ENCODE measurements at places on chromosomes 3 and 15.
A peak's percentile ranks its signal among the peaks of the same experiment; 100 is the strongest.

GRCh38 chr3:100360757-100361496 lies 26.4 kb downstream of the NIT2 start:
- DNase-seq: no peak

DNA sequence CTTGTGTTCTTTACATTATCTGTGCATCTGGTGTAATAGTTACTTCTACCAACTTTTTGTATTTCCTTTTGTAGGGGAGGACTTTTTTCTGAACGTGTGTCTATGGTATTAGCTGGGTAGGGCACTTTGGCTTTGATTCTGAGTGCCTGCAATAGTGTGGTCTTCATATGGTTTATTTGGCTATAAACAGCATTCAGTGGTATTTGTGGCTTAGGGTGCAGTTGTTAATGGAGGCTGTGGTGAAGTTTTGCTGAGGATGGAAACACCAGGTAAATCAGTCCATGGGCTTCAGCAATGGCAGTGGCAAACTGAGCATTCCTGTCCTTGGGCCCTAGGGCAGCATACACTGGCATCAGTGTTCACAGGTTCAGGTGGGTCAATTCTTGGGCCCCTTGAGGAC lies 230.6 kb upstream of the CTNNB1 start:
- no peak for DNase-seq

DNA sequence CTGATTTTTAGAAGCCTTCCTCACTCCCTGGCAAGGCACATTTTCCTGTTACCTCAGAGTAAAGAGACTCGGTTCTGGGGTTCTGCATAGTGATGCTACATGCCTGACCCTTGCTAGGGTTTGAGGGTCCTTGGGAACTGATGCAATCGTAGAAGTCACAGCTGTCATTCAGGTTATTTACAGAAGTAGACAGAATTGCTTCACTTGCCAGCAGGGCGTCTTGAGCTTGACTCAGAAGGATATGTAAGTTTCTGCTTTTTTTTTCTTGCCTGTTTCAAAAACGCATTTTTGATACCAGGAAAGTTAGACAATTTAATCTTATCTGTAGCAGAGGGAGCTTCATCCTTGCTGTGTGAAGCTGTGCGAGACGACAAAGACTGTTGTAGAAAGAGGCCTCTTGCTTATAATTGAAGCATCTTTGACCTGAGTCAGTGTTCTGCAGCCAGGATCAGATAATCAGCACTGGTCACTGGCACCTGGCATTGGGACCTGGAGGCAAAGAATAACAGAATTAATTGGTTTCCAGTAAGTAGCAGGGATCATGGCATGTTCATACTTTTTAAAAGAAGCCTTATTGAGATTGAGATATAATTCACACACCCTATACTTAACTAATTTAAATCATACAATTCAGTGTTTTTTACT lies 24.8 kb downstream of the CACNA1D start:
- no peak for DNase-seq

- DNase-seq: no peak
Measured at GRCh38 chr3:42635111-42635510, 18.4 kb upstream of the ZBTB47 start.

DNA sequence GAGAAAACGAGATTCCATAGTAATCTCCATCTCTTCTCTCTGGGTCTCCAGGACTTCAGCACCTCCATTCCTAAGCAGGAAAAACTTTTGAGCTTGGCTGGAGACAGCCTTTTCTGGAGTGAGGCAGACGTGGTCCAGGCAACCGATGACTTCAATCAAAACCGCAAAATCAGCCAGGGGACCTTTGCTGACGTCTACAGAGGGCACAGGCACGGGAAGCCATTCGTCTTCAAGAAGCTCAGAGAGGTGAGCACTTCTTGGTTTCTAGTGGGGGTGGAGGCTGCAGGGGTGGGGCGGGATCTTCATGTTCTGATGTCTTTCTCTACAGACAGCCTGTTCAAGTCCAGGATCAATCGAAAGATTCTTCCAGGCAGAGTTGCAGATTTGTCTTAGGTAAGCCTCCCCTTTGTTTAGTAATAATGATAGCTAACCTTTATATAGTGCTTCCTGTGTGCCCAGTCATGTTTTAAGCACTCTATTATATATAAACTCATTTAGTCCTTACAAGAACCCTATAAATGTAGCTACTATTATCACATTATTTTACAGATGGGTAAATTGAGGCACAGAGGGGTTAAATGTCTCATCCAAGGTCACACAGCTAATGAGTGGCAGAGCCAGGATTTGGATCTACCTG lies 35.0 kb upstream of the TATDN2 start:
- DNase-seq: no peak

- DNase-seq: no peak
Measured at GRCh38 chr3:184283681-184284080, 7.9 kb downstream of the ECE2 start.

DNA sequence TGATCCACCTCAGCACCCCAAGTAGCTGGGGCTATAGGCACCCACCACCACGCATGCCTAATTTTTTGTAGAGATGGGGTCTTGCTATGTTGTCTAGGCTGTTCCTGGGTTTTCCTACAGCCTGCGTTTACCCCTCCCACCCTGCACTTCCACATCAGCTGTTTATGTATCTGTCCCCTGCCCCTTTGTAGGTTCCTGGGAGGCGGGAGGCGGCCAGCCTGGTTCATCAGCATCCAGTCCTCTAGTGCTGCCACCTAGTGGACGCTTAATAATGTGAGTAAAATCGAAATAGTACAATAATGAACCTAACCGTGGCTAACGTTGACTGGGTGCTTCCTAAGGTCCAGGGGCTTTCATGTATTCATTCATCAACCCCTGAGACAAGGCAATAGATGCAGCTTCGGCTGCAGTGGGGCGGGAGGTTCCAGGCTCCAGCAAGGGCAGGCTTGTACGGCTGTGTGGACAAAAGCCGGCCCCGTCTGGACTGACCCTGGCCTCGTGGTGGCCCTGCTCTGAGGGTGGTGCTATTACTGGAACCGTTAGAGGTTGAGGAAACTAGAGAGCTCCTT lies 1.2 kb upstream of the LCTL start:
- DNase-seq: peak; percentile 9

DNA sequence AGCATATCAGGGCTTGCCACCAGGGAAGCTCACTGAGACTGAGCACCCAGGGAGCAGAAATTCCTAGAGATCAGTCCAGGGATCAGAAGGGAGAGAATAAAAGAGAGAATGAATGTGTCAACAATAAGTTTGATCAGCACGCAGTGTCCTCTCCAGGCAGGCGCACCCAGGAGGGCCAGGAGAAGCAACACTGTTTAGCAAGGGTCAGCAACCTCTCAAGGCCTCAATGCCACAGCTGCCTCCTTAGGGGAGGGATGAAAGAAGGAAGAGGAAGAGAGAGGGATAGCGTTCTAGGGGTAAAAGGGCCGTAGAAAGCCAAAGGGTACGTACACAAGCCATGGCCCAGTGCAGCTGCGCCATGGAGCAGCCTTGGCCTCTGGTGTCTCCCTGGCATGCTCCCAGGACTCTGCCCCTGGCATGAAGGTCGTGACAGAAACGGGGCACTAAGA lies 399.8 kb downstream of the SHQ1 start:
- DNase-seq: no peak

DNA sequence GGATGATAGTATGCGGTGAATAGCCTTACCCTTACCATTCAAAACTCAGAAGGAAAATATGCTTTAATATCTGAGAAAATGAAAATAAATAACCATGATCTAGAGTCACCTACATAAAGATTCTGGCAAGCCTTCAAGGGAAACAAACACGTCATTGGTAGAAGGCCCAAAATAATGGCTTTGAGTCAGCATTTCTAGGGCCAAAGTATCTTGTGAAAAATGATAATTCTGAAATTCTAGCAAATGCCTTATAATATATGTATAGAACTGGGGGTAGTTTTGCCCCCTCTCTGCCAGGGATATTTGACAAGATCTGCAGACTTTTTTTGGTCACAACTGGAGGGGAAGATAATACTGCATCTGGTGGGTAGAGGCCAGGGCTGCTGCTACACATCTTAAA lies 15.4 kb downstream of the PLSCR1 start:
- no peak for DNase-seq

Measured in activated T-helper 1 cell treated with Interleukin-2 at 50 U/mL for 16 hours (primary cell).